DMS79 (cell line): ENCODE measurements at places on chromosomes 12 and 14.

DNA sequence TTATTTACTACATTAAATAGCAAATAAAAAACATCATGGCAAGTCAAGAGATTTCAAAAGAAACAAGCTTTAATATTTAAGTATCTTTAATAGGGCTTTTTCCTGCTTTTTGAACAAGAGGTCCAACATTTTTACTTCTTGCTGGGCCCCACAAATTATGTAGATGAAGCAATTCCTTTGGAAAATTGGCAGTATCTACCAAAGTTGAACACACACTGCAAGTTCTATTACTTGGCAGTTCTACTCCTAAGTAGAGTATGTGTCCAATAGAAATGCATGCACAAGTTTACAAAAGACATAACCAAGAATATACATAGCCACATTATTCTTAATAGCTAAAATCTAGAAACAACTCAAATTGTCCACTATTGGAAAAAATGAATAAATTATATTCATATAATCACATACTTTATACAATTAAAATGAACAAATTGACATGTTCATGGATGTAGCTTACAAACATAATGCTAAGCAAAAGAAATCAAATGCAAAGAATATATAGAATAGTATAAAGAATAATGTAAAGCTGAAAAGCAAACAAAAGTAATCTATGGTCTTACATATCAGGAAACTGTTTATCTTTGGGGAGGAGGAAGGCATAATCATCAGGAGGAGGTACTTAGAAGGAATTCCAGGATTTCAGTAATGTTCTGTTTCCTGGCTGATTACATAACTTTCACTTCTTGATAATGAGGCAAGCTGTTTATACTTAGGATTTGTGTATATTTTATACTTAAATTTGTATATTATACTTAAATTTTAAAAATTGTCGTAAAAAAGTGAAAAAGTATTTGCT lies 6.5 kb upstream of the TMBIM4 start:
- no peak for DNase-seq

DNA sequence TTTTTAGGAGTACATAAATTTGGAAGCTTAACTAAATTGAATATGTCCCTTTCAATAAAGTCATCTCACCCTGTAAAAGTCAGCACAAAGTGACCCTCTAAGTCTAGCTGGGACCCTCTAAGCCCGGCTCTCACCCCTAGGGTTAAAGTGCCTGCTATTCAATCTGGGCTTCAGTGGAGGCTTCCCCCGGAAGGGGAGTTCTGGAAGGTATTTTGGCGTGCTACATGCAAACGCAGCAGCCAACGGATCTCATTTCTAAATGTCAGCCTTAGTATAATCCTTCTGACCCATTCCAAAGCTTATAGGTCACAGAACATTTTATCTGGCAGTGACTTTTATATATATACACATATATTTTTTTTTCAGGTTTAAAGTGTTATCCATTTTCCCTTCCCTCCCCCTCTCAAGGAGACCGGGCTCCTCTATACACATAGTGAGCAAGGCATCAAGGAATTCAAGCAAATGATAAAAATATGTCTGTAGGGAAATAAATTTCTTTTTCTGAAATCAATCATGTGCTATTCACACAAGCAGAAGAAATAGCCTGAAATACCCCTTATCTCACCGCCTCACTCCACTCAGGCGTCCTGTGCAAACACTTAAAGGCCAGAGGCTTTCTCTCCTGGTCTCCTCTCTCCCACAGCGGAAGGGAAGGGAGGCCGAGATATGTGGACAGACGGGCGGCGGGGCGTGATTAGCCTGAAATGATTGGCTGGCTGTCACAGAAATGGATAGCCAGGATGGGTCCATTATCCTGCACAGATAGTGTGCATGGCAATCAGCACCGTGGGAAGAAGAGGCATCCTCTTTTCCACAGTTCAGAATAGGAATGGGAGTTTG lies 301.7 kb downstream of the GALC start:
- no peak for DNase-seq

DNA sequence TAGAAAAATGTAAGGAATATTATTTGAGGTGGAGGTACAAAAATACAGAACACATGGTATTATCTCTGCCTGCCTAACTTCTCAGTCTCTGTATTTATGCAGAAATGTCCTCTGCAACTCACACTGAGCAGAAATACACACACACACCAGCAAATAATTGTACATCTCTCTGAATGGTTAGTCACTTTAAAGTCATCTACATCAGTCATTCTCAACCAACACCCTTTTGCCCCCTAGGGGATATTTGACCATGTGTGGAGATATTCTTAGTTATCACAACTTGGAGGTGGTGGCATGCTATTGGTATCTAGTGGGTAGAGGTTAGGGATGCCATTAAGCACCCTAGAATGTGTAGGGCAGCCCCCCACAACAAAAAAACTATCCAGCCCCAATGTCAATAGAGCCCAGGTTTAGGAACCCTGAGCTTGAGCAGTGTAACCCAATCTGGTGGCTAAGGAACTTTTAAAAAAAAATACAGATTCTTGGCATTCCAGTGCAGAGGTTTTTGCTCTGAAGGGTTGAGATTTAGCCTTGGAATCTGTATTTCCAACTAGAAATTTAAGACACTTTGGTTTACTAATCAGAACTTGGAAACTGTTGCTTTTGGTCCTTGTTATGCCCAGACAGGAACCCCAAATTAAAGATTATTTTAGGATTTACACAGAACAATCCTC lies 183.8 kb downstream of the TBX5 start:
- DNase-seq: no peak

DNA sequence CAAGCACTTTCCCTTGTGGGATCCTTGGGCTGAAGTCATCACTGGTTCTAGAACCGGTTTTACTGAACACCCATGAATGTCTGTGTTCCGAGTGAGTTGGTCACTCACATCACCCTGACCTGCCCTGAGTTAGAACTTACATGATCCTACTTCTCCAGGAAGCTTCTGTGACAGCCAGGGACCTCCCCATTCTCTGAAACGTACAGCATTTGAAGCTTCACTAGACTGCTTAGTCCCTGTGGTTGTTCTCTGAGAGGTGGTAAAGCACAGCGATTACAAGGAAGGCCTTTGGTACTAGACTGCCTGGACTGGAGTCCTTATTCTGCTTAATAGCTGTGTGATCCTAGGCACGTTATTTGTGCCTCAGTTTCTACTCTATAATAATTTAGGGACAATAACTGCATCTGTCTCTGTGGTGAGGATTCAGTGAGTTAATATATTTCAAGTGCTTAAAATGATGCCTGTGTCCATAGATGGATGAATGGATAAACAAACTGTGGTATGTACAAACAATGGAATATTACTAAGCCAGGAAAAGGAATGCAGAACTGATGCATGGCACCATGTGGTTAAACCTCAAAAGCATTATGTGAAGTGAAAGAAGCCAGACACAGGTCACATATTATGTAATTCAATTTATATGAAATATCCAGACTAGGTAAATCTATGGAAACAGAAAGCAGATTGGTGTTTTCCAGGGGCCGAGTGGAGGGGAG lies 54.7 kb upstream of the DDX11 start:
- no peak for DNase-seq

GRCh38 chr12:34046570-34046969 lies 24.3 kb downstream of the ALG10 start:
- DNase-seq: no peak

DNA sequence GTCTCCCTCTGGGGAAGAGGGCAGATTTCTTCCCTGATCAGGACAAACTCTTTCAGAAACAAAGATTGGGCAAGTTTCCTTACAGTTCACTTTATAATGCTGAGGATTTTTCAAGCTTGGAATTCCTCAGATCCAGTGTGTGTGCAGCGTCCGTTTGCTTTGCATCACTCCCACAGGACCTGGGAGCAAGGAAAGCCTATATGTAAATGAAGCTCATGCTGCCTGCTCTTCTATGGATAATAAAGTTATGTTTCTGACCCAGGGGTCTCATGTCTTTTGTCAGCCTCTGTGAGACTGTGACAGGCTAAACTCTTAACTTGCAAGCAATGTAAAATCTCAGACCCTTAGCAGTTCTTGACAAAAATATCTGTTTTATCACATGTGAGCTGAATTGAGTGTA lies 41.6 kb downstream of the TRHDE start:
- no peak for DNase-seq

DNA sequence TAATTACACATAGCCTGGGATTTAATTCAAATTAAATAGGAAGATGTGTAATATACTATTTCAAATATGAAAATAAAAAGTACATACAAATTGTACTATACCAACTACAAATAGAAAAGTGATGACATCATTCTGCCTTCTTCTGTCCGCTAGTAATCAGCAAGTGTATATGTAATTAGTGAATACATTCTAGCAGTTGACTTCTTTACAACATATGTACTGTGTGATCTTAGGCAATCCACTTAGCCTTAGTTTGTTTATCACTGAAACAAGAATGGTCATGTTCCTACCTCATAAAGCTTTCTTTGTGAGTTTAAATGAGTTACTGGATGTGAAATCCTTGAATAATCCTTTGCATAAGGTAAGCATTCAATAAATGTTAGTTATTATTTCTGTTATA lies 7.8 kb upstream of the LUM start:
- no peak for DNase-seq

DNA sequence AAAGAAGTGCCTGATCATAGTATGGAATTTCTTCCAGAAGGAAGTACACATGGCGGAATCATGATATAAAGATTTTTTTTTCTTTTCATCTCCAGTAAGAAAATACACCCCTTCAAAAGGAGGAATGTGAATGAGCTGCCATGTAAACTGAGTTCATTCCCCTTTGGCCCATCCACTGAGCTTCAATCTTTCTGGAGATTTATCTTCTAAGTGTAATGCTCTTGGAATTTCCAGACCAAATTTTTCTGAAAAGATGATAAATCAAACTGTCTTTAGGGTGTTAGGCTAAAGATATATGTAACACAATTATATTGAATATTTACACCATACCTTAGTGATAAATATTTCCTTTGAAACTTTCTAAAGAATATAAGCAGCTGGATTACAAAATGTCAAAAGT lies 5.2 kb downstream of the DCN start:
- DNase-seq: no peak

- no peak for DNase-seq
These were observed 4.7 kb upstream of the MSI1 start for GRCh38 chr12:120373683-120374082.

DNA sequence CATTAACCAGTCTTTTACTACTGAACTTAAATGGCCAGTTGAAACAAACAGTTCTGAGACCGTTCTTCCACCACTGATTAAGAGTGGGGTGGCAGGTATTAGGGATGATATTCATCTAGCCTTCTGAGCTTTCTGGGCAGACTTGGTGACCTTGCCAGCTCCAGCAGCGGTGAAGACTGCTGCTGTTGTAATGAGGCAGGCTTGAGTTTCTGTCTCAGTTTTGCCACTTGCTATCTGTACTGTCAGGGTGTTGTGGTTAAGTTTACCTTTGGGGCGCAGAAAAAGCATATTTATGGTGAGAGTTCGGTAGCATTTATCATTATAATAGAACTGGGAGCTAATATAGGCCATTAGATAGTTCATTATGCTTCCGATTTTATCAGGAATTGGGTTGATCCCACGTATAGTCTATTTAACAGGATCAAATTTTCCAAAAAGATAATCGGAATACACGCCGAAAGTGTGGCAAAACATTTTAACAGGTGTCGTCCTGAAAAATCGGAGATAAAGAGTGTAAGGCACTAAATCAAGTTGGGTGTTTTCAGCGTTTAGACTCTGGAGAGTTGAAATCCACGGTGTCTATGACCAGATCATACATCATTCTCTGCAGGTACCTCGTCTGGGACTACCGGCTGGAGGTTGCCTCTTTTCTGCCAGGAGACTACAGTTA lies 688 bp upstream of the NECAP1 start:
- no peak for DNase-seq

- DNase-seq: no peak
These were observed 16.0 kb downstream of the C14orf132 start for GRCh38 chr14:96055065-96055752.

GRCh38 chr12:53214221-53214620 lies 7.2 kb upstream of the ITGB7 start:
- no peak for DNase-seq

GRCh38 chr12:120249875-120250795 lies 15.4 kb downstream of the PXN start:
- DNase-seq: no peak

GRCh38 chr12:123069436-123070266 lies 81.2 kb downstream of the PITPNM2 start:
- DNase-seq: no peak

DNA sequence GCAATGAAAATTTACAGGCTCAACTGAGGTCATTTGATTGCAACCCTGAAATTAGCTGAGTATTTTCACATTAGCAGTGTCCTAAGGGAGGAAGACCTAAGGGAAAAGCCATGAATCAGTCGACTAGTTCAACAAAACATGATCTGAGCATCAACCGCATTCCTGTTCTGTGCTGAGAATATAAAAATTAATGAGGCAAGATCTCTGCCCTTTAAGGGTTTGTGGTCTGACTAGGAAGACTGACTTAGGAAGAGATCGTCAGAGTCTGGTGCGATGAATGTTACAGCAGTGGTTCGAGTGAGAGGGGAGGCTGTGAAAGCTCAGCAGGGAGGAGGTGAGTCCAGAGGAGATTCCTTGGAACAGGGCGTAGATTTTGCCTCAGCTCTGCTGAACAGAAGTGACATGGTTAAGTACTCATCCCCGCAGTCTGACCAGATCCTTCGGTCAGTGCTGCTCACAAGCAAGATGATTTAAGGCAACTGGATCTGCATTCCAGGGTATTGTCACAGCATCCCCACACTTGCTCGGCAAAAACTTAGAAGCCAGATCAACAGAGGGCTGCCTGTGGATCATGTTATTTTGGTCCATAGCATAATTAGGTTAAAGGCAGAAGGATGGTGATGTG lies 49.6 kb downstream of the BMAL2 start:
- no peak for DNase-seq

DNA sequence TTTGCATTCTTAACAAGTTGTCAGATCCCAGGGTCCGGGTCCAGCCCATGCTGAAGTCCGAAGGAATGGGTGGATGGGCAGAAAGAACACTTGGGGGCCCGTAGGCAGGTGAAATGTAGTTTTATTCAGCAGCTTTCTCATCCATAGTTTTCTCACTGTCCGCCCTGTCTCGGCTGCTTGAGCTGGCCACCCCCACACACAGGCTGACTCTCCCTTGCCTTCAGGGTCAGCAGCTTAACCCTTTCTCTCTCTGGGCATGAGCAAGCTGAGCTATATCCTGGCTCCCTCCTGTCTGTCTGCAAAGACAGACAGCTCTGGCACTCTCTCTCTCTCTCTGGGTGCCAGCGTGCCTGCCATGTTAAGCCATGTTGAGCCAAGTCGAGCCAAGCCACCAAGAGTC lies 163.9 kb downstream of the PTCSC3 start:
- DNase-seq: no peak

DNA sequence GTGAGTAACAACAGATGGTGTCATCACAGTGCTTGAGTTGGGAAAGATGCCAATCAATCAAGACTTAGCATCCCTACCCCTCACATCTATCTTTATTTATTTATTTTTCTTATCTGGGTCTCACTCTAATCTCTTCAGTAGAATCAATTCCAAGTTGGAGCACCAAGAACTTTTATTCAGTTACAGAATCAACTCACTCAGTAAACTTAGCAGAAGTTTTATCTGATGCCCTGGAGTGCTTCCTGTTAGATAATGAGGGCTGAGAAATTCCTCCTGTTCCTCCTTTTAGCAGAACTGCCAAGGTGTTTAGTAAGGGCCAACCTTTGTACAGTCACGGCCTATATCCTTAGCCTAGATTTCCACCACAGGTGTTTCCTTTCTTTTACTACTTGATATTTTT lies 11.3 kb upstream of the SLC5A8 start:
- no peak for DNase-seq
